ENCODE measurements at places on chromosomes 7 and 10.

GRCh38 chr7:115822801-115823200, 207.8 kb downstream of the TFEC start:
- no peak for DNase-seq

GRCh38 chr10:75857269-75857846, 425.9 kb downstream of the LRMDA start:
- DNase-seq = no peak

- DNase-seq = no peak
Measured at GRCh38 chr10:58638388-58638787, 125.7 kb downstream of the BICC1 start.

GRCh38 chr10:131824371-131825149, 76.2 kb upstream of the PPP2R2D start:
- no peak for DNase-seq

GRCh38 chr10:42939237-42939636, 137.6 kb upstream of the RET start:
- DNase-seq = no peak

- no peak for DNase-seq
Measured at GRCh38 chr10:23417254-23417653, 21.6 kb upstream of the OTUD1 start.

DNA sequence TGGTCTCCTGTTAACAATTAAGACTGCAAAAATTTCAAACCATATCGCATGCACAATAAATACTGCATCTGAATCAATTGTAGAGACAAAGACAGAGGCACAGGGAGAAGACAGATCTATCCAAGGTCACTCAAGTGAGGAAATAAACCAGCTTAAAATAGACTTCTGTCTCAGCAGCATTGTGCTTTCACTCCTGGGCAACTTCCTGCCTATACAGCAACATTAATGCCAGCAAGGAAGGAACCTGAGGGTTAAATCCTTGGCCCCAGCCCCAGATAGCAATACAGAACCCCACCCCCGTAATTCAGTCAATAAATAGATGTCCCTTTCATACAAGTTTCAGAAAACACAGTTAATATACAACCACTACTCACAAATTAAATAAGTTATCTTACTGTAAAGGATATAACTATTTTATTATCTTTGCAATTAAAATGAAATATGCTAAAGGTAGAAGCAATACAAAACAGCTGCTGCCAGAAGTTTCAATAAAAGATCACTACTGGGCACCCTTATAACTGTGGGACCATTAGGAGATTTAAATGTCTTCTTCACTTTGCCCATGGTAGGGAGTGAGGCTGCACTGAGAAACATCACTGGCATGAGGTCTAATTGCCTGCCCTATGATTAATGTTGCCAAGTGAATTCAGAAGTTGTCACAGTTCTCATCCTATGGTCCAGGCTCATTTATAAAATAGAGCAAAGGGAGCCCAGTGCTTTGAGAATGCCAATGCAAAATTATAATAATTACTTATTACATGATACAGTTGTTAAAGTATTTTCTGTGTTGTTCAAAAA, 49.4 kb downstream of the CAV1 start:
- no peak for DNase-seq

- no peak for DNase-seq
Measured at GRCh38 chr10:61097026-61097425, 153.0 kb upstream of the RHOBTB1 start.

DNA sequence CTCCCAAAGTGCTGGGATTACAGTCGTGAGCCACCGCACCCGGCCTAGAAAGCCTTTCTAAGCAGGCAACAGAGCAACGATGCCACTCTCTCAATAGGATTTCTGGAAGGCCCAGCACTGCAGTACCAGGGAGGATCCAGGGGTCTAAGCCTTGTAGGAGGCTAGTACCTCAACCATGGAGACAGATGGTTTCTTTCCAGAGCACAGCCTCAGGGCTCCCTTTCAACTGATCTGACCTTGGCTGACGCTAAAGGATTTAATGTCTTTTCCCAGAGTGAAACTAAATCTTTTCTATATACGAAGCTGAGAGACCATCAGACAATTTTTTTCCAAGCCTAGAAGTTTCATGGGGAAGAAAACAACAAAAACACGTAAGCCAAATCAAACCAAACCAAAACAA, 78.0 kb downstream of the WDR11 start:
- no peak for DNase-seq

DNA sequence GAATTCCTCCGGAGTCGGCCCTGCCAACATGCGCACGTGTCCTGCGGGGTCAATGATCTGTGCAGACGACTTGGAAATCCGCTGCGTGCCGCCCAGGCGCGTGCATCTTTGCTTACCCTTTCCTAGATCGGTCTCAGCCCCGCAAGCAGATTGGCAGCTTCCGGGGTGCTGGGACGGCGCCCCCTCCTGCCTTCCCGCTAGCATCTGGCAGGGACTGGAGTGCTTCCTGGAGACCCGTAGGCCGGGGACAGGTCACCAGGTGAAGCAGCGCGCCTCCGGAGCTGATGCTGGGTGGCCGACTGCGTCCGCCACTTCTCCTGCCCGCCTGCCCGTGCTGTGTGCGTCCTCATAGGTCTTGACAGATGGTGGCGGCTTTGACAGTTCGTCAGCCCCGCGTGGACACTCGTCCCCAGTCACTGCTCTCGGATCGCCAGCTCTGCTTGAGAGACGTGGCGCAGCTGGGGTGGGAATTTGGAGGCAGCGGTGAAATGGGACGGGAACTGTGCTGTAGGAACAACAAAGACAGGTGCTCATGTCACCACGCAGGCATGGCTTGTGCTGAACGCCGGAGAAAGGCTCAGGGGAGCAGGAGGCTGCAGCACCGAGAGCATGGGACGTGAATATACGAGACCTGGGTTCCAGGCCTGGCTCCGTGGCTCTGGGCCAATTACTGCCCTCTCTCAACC, 21.9 kb upstream of the KCNK18 start:
- DNase-seq = peak; percentile 5

GRCh38 chr7:108127461-108127860, 2.7 kb downstream of the LAMB4 start:
- no peak for DNase-seq

- DNase-seq = no peak
Measured at GRCh38 chr7:34539003-34539402, 119.0 kb upstream of the NPSR1 start.

- DNase-seq = no peak
Measured at GRCh38 chr7:98899816-98900215, 21.5 kb downstream of the TRRAP start.

GRCh38 chr7:123639631-123640030, 16.0 kb upstream of the LMOD2 start:
- DNase-seq = no peak

DNA sequence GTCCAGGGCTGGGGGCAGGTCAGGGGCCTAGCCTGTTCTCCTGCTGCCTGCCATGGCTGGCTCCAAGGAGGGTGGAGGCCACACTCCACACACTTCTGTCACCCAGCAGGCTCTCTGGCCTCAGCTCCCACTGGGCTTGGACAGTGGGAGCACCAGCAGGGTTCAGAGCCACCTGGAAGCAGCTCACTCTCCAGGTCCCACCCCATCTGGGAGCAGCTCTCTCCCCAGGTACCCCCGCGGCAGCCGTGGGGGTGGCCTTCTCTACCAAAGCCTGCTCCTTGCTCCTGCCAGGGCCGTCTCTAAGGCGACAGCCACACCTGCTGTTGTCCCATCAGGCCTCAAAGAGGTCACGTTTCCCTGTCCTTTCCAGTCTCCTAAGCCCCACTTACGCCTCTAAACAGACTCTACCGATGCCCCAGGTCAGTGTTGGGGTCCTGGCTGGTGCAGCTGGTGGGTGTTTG, 142.5 kb upstream of the RET start:
- no peak for DNase-seq

DNA sequence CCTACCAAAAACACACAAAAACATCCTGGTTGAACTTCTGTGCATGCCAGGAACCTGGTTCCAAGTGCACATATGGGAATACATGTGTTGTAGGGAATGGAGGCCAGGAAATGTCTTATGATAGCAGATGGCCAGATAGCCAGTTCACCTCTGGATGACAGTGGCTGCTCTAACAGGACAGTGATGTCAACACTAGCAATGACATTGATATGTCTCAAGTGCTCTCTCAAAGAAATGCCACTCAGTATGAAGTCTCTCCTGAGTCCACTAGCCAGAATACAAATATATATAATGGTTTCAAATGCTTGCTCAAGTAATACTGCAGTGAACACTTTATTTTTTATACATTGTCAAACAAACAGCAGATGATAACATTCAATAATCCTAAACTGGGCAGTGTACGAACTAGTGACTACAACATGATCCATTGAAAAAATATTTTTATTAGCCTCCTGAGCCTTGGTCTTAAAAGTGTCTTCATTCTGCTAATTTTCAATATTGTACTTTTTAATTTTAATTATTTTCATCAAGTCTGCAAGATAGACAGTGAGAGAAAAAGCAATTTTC, 26.0 kb upstream of the PCDH15 start:
- no peak for DNase-seq

- DNase-seq = no peak
Measured at GRCh38 chr7:155858521-155859061, 46.3 kb upstream of the SHH start.

GRCh38 chr7:114921631-114922025, 266 bp upstream of the MDFIC start:
- no peak for DNase-seq

DNA sequence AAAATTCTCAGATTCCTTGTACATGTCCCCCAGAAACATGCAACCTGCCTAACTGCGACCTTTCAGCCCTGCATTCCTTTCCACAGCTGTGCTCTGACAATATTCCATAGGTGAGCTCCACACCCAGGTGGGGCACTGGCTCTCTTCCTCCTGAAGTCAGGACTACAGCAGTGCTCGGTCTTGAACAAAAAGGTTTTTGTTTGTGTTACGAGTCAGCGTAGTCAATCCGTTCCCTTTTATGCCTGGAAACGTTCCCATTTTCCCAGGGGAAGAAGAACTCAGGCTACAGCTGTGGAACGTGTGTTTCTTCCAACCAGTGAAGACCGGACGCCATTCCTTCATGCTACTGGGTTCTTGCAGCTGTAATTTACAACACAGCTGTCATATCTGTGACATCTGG, 52.4 kb upstream of the PFKP start:
- DNase-seq = no peak

DNA sequence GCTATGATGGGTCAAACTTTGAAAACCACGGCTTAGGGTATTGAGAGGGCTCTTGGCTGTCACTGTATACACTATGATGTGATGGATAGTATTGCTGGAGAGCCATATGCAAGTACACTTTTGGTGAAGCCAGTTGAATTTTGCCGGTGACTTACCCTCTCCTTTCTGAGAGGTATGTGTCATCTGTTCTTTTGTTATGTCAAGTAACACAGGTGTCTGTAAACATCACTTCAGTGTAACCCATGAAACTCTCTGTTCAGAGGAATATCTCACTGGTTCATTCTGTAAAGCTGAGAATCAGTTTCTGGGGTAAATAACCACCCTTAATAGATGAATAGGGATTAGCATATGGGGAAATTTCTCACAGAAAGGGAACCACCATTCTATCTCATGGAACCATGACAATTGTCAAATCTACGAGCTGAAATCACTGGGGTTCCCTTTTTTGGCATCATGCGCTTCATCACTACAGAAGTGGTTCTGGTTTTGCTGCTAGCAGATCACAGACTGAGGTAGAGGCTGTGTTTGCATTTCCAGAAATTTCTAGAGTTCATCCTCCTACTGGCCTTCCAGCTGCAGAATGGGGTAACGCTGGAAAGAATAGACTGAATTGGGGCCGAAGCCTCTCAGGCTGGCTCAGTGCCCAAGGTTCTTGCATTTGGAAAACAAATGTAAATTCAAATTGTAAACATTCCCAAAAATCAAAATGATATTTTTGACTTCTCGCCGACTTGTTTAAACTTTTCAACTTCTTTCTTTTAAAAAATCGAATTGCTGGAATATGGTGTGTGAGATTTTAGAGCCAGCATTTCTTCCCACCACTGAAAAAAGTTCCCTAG, 83.3 kb upstream of the CREB5 start:
- no peak for DNase-seq

- DNase-seq = no peak
Measured at GRCh38 chr7:121275204-121275603, 53.6 kb upstream of the WNT16 start.

All from pons (tissue), 1 donor.